NCI-H1092 treated with DMSO at 0.1 percent for 48 hours (cell line): ENCODE measurements at places on chromosomes 11 and 22.

DNA sequence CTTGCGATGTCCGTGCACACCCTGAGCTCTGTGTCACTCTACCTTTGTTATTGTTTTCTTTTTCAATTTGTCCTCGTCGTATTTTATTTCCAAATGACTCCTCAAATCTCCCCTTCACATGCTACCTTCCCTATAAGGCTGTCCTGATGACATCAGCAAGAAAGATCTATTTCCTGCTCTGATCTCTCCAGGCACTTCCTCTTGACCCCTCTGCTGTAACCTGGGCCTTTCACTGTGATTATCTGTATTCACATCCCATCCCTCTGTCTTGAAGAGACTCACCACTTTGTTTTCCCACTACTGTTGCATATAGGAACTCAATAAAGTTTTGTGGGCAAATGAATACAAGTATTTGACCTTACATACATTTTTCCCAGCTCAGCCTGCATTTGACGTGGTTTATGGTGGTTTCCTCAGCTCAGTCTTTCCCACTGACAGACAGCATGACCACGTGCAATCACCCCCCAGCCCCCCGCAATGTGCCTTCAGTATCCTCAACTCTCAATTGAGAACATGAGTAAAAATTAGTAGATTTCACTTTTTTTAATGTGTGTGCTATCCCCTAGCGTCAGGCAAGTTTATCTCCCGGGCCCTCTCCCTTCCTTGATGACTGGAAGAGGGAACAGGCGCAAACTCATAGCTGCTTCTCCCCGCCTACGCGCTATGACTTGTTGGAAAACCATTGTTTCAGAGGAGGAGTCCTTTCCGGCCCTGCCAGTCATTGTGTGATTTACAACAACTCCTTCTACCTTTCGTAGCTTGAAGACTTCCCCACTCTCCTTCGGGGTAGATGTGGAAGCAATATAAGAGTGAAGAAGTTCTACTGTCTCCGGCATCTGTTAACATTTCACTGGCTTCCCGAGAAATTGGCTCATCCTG is 498.5 kb downstream of the NTM start:
- DNase-seq = no peak

GRCh38 chr11:614021-614622 is 1.6 kb downstream of the IRF7 start:
- DNase-seq = no peak

GRCh38 chr11:9689721-9690120 is 25.8 kb downstream of the SWAP70 start:
- no peak for DNase-seq

GRCh38 chr22:22226448-22227187 is 18.0 kb upstream of the VPREB1 start:
- DNase-seq = no peak

GRCh38 chr11:2951231-2952110 is 22.3 kb upstream of the PHLDA2 start:
- DNase-seq = no peak

- DNase-seq = no peak
These were observed 12.0 kb downstream of the JAML start for GRCh38 chr11:118212781-118213191.

DNA sequence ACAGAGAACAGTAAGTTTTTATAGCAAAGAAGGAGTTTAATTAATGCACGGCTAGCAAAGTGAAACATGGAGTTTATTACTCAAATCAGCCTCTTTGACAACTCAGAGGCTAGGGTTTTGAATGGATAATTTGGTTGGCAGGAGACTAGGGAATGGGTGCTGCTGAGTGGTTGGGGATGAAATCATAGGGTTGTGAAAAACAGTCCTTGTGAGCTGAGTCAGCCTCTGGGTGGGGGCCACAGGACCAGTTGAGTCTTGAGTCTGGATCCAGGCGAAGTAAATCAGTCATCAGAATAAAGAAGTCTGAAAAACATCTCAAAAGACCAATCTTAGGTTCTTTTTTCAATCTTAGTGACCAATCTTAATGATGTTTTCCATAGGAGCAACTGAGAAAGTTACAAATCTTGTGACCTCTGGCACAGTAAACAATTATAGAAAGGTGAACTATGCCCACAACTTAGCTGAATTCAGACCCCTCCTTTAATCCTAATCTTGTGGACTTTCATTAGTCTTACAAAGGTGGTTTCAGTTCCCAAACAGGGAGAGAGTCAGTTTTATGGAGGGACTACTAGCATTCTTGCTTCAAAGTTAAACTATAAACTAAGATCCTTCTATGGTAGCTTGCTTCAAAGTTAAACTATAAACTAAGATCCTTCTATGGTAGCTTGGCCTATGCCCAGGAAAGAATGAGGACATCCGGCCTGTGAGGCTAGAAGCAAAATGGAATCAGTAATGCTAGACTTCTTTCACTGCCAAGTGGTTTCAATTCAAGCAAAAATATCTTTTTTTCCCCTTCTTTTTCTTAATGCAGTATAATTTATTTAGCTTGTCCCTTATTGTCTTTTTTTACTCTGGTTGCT is 84.5 kb downstream of the AASDHPPT start:
- no peak for DNase-seq

GRCh38 chr11:102120437-102120973 is 10.3 kb downstream of the YAP1 start:
- DNase-seq = no peak

GRCh38 chr11:118434123-118434552 is 2.2 kb upstream of the KMT2A start:
- DNase-seq = peak; percentile 81

GRCh38 chr11:113035708-113036107 is 74.5 kb downstream of the NCAM1 start:
- no peak for DNase-seq

- no peak for DNase-seq
These were observed 56.1 kb downstream of the IGLL5 start for GRCh38 chr22:22943521-22944267.

DNA sequence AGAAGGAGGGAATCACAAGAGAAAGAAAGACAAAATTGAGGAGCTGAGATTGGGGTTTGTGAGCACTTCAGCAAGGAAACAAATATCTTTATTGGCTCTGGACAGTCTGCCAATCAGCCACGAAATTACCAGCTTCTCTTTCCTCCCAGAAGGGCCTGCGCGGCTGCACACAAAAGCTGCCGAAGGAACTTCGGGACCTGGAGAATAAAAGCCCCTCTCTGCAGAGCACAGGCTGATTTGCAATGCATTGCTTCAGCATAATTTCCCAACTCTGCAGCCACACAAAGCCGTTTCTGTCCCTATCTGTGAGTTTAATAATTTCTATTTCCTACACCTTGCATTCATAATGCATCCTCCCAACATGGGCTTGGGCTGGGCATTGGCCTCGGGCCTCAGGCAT is 522.6 kb downstream of the BUD13 start:
- no peak for DNase-seq

GRCh38 chr11:96704847-96705246 is 315.0 kb downstream of the JRKL start:
- no peak for DNase-seq

GRCh38 chr22:25950111-25950510 is 208.1 kb downstream of the MYO18B start:
- DNase-seq = no peak

DNA sequence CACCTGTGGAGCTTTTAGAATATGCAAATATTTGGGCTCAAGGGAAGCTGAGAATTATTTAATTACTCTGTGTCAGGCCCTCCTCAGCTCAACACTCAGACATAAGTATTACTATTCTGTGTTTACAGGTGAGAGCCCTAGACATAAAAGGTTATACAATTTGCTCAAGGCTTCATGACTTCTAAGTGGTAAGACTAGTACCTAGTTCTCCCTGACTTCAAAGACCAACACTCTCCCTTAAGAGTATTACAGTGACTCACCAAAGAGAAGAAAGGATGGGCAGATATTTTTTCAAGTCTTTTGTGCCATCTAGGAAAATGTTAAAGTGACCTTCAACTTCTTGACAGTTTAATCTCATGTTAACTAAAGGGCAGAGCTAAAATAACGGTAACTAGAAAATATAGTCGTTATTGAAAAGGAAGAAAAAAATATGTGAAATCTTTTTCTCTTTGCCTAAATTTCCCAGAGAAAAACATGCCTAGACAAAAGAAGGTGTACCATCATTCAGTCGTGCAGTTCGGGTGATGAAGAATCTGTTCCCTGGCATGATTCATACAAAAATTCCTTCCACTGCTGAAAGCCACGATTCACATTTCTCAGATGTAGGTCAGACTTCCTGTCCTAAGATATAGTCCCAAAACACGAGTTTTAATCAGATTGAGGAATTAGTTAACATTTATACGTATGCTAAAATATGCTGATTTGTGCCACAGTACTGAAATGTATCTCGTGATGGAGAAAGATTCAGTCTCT is 849.1 kb upstream of the API5 start:
- no peak for DNase-seq

DNA sequence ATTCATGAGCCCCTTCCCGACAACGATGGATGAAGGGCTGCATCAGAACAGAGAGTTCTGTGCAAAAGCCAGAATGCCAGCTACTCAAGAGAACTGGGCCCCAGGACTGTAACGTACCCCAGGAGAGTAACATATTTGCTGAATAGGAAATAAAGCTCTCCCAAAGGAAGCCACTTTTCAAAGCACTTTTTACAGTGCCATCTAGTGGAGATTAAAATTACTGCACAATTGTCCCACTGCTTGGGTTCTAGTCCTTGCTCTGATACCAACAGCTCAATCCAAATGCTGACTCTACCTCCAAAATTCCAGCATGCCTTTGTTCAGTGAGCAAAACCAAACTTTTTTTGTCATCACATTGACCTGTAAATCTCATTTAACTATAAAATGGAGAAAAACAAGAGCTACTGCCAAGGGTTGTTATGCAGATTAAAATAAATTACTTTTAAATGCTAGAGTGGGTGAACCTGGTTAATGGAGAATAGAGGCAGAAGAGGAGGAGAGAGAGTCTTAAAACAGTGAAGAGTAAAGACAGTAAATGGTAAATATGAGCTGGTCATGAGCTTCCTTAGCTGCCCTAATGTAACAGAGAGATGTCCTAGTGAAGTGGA is 87.6 kb upstream of the FSHB start:
- peak; percentile 51 for DNase-seq

DNA sequence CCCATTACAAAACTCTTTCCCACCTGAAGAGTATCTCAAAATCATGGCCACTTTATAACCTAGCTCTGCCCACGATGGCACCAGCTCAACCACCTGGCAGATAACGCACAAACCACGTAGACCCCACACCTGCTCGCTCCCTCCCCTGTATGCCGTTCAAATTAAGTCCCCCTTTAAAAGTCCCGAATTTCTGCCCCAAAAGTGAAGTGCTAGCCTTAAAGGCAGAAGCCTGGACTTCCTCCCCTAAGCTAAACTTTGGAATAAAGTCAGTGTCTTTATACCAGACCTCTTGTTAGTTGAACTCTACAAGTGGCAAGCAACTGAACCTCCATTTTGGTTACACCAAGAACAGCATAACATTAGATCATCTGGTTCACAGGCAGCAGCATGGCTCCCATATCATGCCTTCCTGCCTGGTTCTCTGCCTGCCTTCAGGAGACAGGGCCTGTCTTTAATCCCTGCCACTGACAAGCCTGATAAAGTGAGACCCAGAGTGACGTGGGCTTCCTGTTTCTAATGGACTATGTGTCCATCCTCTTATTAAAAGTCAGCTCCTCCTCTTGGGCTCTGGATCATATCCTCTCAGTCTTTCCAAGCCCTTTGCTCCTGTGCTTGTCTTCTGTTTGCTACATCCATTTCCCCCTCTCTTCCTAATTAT is 32.6 kb upstream of the NNMT start:
- no peak for DNase-seq

DNA sequence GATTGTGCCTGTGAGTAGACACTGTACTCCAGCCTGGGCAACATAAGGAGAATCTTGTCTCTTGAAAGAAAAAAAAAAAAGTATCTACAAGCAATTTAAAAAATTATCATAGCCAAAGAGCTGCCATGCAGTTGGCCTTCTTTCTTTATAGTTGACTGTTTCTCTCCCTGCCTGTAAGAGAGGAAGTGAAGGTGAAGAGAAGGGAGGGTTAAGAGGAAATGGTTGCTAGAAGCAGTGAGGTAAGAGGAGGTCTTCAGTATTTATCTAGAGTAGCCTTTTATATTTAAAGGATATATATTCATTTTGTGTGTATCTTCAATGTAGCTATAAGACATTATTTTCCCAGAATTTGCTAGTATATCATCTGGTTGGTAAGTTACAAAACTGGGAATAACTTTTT is 217.9 kb downstream of the TMEM135 start:
- no peak for DNase-seq

GRCh38 chr11:76361776-76362175 is 19.2 kb downstream of the THAP12 start:
- DNase-seq = no peak

DNA sequence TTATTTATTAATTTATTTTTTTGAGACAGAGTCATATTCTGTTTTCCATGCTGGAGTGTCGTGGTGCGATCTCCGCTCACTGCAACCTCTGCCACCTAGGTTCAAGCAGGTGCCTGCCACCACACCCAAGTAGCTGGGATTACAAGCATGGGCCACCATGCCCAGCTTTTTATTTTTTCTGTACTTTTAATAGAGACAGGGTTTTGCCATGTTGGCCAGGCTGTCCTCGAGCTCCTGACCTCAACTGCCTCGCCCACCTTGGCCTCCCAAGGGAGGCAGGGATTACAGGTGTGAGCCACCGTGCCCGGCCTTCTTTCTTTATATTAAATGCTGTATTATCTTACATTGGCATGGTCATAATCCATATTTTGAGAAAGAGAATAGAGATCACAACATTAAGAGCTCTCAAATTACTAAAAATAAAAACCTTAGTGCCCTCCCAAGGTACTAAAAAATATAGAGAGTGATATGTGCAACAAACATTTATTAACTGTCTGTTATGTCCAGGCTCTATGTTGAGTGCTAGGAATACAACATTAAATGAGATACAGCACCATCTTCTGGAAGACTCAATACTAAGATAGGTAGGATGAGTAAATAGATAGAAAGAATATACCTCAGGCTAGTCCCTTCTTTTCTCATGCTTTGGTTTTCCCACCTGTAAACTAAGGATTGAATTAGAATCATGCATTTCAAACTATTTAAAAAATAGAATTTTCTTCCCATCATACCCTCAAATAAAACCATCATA is 84.1 kb downstream of the BBOX1 start:
- no peak for DNase-seq

DNA sequence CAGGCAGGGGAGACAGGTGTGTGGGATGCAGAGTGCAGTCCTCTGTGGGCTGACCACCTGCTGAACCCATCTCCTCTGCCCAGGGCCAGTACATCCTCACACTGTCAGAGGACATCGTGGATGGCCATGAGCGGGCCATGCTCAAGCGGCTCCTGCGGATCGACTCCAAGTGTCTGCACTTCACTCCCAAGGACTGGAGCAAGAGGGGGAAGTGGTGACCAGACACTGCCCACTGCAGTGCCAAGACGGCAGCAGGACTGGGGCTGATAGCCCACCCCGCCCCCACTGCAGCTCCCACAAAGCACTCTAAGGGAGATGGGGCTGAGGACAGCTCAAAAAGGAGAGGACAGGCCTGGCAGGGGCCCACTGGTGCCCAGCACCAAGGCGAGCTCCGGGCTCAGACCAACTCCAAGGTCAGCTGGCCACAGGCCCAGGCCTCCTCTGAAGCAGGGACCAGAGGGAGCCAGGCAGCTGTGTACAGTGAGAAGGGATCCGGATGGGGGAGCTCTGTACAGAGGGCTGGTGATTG is 1.6 kb downstream of the RNASEH2C start:
- DNase-seq = no peak
